HCT116 (cell line): ENCODE measurements at places on chromosomes 4 and X. TPM values are rescaled to one million over a fixed set of nuclear protein-coding genes. Genes with fewer than 3 reads are reported as not detected.

- DNase-seq: no peak
Measured at GRCh38 chrX:110258552-110258951, 59.3 kb downstream of the AMMECR1 start.

DNA sequence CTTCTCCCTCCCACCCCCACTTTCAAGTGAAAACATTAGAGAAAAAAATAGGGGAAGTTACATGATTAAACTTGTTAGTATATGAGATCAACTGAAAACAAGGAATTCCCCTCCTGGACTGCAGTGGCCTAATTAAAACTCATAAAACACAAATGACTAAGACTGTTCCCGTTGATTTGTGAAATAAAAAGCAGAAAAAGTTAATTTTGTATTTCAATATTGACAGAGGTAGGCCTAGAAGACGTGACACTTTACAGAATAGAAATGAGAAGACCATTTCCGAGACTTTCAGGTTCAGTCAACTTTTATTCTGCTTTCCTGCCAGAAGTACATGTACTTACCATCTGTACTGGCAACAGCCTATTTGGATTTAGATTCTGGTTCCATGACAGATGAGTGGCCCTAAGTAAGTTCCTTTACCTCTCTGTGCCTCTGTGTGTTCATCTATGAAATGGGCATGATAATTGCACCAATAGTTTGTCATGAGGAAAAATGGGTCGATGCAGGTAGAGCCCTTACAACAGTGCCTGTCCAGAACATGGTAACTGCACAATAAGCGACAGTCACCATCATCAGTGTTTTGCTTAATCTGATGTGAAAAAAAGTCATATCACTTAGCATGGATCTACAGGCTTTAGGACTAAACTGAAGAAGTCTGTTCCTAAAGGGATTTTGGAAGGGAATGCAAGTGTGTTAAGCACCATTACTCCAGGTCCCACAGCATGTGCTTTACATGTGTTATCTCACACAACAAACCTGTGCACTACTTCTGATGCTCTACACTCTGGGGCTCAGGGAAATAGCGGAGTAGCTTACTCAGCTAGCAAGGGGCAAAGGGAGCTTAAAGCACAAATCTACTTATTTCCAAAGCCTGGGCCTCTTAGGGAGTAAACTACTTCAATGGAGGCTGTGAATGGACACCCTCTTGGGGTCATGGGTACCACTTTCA, 562.3 kb upstream of the DIPK2B start:
- DNase-seq: no peak

DNA sequence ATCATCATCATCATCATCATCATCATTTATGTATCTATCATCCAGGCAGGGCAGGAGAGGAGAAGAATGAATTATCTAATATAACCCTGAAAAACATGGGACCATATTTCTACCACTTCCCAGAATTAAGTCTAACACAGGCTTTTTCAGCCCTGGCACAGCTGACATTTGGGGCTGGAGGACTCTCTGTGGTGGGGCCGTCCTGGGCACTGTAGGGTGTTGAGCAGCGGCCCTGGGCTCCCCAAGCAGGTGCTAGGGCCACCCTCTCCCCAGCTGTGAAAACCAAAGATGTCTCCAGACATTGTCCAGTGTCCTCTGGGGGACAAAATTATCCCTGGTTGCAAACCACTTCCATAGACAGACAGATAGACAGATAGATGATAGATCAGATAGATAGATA, 288.4 kb downstream of the CRLF2 start:
- no peak for DNase-seq

DNA sequence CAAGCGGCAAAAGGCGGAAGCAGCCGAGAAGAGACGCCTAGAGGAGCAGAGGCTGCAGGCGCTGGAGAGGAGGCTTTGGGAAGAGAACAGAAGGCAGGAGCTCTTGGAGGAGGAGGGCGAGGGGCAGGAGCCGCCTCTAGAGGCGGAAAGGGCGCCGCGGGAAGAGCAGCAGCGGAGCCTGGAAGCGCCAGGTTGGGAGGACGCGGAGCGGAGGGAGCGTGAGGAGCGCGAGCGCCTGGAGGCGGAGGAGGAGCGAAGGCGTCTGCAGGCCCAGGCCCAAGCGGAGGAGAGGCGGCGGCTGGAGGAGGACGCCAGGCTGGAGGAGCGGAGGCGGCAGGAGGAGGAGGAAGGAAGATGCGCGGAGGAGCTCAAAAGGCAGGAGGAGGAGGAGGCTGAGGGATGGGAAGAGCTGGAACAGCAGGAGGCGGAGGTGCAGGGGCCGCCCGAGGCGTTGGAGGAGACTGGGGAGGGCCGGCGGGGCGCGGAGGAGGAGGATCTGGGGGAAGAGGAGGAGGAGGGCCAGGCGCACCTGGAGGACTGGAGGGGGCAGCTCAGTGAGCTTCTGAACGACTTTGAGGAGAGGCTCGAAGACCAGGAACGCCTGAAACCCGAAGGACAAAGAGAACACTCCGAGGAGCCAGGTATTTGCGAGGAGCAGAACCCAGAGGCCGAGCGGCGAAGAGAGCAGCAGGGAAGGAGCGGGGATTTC, 72.9 kb downstream of the AASDH start:
- DNase-seq: no peak

DNA sequence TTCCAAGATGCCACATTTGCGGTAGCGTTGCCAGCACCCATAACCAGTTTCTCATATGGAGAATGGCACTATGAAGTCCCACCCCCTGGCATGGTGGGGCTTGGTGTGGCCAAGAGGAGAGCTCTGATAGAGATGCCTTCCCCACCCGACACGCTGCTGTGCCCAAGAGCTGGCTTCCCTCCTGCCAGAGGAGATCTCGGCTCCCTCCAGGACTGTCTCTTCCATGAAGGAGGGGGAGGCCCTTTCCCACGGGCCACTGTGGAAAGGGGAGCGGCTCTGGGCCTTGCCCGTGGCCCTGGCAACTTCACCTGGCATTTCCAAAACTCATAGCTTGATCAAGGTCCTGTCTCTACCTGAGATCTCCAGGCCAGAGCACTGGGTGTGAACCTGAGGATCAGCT, 217.3 kb upstream of the PSAPL1 start:
- no peak for DNase-seq

DNA sequence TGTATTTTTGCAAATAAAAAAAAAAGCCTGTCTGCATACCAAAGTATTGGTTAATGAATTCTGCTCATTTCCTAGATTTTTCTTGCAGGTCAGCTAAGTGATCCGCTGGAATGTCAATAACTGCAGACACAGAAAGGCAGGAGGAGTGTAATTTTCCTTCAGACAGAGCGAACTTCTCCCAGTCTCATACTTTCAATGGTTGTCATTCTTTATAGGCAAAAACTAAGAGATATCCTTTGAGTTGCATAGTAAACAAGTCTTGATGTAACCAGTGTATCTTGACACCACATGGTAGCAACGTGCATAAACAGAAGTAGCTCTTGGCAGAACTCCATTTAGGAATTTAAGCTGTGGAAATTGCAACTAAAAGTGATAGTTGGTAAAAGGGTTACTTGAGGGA, 8.2 kb downstream of the CAPN6 start:
- DNase-seq: no peak

GRCh38 chr4:26583538-26583864, 383 bp upstream of the TBC1D19 start:
- no peak for DNase-seq

GRCh38 chr4:184400375-184400870, 73.9 kb downstream of the IRF2 start:
- no peak for DNase-seq

GRCh38 chr4:134777606-134778005, 576.0 kb upstream of the PABPC4L start:
- DNase-seq: peak; percentile 6

DNA sequence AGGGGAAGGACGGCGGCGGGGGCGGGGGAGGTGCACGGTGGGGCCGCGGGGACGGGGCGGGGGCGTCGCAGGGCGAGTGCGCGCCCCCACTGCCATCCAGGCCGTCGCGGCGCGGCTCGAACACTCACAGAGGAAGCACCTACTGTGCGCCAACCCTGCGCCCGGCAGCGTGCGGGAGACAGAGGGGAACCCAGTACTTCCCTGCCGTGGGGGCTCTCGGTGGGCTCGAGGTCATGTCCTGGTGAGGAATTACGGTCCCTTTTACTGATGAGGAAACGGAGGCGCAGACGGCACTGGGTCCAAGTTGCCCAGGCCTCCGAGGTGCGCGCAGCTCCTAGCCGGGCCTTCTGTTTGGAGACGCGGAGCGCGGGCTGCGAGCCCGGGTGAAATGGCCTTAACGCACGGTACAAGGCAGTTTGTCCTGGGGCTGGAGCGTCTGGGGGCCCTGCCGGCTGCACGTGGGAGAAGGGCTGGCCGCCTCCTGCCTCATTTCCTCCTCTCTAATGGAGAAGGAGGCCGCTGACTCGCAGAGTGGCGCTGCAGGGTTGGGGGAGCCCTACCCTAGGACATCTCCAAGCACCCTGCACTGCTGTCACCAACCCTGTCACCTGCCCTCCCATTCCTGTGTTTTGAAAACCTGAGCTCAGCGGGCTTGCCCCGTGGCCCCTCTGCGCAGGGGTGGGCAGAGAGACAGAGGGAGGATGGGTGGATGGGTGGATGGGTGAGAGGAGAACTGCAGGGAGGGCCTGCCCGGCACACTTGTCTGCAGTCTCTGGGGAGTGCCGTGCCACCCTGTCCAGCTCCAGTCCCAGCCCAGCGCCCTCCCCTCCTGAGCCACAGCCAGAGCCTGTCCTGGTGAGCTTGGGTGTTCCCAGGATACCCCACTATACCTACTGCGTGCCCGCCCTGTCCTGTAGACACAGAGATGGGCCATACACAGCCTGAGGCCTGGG, 106.0 kb downstream of the ADRA2C start:
- no peak for DNase-seq

DNA sequence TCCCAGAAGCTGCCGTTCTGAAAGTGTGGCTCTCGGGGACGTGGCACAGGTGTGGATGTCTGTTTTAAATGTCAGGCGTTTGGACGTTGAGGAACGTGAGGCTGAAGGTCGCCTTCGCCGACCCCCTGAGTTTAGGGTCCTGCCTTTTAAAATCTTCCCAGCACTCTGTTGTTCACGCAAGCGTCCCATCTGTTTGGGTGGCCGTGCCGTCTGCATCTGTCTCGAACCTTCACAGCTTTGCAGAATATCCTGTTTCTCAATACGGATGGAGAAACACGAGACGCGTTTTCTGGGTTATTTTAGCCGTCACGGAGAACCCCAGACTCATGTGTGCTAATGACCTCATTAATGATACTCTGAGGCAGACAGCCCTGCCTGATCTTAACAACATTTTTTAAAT, 31.5 kb downstream of the SHOX start:
- no peak for DNase-seq

DNA sequence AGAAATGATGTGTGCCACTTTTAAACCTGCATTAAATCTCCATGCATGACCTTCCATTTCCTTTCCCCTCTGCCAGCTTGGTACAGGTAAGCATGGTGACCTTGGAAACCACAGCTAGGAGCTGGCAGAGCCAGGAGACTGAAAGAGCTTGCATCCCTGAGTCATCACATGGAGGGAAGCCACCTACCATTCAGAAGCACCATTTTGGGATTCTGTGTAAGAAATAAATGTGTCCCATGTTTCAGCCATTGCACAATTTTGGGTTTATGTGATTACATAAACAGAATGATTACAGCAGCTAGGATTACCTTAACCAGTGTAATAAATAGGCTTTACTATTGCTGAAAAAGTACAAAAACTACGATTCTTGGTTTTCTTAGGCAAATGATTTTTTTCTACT, 17.3 kb upstream of the CCDC149 start:
- no peak for DNase-seq

DNA sequence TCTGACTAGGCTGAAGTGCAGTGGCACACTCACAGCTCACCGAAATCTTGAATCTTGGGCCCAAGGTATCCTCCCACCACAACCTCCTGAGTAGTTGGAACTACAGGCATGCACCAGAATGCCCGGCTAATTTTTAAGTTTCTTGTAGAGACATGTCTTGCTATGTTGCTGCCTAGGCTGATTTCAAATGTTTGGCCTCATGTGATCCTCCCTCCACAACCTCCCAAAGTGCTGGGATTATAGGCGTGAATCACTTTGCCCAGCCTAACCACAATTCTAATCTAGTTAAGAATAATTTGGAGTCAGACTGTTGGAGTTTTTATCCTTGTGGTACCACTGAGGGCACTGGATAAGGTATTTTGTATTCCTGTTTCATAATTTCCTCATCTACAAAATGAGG, 317.5 kb upstream of the AGA start:
- no peak for DNase-seq

DNA sequence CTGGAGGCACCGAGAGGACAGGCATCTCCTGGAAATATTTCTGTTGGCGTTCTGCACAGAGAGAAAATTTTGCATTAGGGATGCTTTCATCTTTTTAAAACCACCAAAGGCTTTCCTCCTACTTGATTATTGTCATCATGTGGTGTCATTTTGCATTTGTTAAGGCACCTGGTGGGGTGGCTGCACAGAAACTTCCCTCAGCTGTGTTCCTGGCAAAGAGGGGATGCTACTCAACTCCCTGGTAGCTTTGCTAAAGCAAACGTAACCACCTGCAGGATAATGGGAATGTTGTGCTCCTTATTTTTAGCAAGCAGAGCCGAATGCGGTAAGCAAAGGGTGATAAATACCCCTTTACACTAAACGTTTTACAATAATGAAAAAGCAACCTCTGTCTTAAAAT, 229.8 kb downstream of the STIM2 start:
- DNase-seq: no peak

GRCh38 chr4:12692815-12693214, 791.3 kb downstream of the RAB28 start:
- no peak for DNase-seq

DNA sequence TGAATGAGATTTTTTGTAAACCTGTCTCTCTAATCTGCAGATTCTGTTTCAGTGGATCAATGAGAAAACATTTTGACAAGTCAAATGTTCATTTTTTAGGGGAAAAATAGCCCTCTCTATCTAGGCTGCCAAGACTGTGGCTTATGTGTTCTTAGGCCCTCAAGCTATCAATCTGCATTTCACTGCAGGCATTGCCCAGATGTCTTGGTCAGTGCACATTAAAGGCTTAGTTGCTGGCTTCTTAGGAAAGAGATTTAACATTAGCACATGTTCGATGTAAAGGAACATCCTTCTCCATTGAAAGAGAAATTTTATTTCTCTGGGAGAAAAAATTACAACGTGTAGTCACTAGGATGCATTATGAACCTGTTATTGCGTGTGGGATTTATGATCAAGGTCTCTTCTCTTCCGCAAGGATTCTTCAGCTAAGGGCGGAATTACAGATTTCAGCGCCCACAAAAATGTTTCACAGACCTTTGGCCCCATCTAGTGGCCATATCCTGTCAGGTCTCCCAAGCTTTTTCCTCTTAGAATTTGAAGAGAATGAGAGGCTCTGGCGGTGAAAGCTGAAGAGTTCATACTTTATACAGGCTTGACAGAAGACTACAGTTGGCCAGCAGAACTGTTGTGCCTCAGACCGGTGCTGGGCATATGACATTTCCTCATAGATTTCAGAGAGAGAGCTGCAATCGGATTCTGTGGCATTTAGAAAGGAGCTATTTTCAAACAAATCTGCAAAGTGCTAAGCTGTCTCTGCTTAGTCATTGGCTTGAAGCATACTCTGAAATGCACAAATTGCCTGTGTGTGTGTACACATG, 144.6 kb upstream of the NOCT start:
- DNase-seq: peak; percentile 65

Gene RBM46
- 0.39 TPM for total RNA-seq

Gene PABPC4L
- not detected for total RNA-seq

Gene KLB
- not detected for total RNA-seq

Gene TMEM129
- 29.4 TPM for total RNA-seq

Gene F9
- total RNA-seq: not detected

Gene TCEAL7
- 0.20 TPM for total RNA-seq

Gene MTM1
- total RNA-seq: 6.5 TPM

Gene ZCCHC18
- not detected for total RNA-seq

Gene HTRA3
- not detected for total RNA-seq

Gene SLC2A9
- 2.2 TPM for total RNA-seq
